Mesenchymal stem cell (in vitro differentiated cells and primary cell): ENCODE measurements at places on chromosomes 1 and 21.

DNA sequence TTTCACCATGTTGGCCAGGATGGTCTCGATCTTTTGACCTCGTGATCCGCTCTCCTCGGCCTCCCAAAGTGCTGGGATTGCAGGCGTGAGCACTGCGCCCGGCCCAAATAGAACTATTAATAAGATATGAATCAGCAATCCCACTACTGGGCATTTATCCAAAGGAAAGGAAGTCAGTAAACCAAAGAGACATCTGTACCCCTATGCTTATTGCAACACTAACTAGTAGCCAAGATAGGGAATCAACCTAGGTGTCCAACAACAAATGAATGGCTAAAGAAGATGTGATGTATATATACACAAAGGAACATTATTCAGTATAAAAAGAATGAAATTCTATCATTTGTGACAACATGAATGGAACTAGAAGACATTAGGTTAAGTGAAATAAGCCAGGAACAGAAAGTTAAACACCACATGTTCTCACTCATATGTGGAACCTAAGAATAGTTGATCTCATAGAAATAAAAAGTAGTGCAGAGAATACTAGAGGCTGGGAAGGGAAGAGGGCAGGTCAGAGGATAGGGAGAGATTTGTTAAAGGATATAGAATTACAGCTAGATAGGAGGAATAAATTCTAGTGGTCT is 48.8 kb downstream of the XPR1 start:
- H3K27ac ChIP-seq, result no peak overlapping the region
- DNase-seq, result peak; percentile 29
- H3K27me3 ChIP-seq, result no peaks in the 10 kb centered on the region
- H3K4me3 ChIP-seq, result no peak overlapping the region

DNA sequence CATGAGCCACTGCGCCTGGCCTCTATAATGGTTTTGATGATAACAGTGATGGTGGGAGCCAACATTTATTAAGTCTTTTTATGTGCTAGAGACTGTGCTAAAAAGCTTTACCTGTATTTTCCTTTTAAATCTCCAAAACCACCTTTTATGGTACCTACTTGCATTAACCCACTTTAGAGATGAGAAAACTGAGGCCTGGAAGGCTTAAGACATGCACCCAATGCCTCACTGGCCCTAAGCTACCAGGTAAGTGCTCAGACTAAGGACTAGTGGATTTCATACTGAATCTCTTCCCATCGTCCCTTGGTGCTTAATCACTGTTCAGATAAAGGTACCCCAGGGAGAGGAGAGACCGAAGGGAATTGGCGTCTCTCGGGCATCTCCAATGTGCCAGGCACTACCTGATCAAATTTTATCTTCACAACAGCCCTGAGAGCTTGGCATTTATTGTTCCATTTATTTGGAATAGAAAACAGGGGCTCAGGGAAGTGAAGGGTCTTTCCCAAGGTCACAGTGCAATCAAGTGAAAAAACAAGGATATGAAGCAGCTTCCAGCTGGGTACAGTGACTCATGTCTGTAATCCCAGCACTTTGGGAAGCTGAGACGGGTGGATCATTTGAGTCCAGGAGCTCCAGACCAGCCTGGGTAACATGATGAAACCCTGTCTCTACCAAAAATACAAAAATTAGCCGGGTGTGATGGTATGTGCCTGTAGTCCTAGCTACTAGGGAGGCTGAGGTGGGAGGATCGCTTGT is 84.2 kb downstream of the LACTBL1 start:
- H3K36me3 ChIP-seq, result no peaks in the 10 kb centered on the region
- peaks cover 21% of the 10 kb centered on the region for H3K4me1 ChIP-seq
- H3K27me3 ChIP-seq, result peaks cover 26% of the 10 kb centered on the region

- peaks cover 1% of the 10 kb centered on the region for H3K4me1 ChIP-seq
- no peak overlapping the region for H3K27ac ChIP-seq
- DNase-seq, result no peak
- H3K27me3 ChIP-seq, result no peaks in the 10 kb centered on the region
- H3K36me3 ChIP-seq, result peaks cover 3% of the 10 kb centered on the region
These were observed 15.9 kb downstream of the ATF6 start for GRCh38 chr1:161781995-161782394.

DNA sequence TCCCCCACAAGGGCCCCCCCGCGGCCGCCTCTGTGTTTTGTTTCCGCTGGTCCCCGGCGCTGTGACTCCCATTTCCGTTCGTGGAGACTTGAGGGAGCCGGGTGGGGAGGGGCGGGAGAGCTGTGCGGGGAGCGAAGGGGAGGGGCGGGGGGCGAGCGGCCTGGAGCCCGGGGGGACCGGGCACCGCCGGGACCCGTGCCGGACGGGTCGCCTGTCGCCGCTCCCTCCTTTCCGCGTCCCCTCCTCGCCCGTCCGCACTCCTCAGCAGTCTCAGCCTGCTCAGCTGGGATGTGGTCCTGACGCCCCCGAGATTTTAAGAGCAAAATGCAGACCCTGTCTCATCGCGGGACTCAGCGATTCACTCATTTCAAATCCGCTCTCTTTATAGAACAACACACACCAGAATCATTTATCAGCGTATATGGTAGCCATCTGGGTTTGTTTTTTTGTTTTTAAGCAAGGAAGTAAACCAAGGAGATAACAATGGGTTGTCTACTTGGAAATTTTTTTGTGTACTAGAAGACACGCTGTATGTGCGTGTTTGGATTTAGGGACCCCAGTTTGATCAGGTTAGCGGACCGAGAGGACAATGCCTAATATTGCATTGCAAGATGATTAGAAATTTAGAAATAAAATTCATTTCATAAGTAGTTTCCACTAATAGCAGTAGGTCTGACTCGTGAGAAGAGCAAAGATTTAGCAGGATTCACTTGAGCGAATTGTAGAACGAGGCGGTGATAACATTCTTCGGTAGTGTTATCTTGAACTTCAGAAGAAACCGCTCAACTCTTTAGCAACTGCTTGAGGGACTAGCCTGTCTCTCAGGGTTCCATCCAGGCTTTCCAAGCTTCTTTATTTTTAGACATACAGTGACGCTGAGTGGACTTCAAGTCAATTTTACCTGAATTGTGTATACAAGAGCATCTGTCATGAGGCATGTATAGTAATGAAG is 1.1 kb downstream of the GABPA start:
- H3K4me3 ChIP-seq, result peak overlapping the region; percentile 97
- H3K36me3 ChIP-seq, result no peaks in the 10 kb centered on the region
- DNase-seq, result peak; percentile 89
- H3K27me3 ChIP-seq, result no peaks in the 10 kb centered on the region
- peak overlapping the region; percentile 95 for H3K27ac ChIP-seq

- H3K27me3 ChIP-seq, result no peaks in the 10 kb centered on the region
- peaks cover 1% of the 10 kb centered on the region for H3K4me1 ChIP-seq
- no peak overlapping the region for H3K4me3 ChIP-seq
These were observed 3.9 kb upstream of the STIL start for GRCh38 chr1:47317841-47318240.

DNA sequence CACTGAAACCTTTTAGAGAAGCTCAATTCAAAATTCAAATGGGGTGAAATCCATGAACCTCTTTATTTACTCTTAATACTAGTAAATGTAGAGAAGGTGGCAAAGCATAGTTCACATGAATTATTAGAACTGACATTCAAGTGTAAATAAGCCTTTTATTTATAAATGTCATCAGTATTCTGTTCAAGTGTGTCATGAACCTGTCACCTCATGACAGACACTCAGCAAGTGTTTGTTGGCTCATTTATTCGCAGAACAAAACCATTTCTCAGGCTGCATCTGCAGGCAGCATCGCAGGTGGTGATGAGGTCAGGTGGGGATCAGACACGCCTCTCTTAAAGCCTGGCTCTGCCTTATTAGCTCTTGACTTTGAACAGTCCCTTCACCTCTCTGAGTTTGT is 116.6 kb downstream of the SETD4 start:
- H3K27me3 ChIP-seq, result no peaks in the 10 kb centered on the region
- DNase-seq, result no peak
- no peaks in the 10 kb centered on the region for H3K36me3 ChIP-seq
- no peak overlapping the region for H3K4me3 ChIP-seq
- H3K27ac ChIP-seq, result no peak overlapping the region

DNA sequence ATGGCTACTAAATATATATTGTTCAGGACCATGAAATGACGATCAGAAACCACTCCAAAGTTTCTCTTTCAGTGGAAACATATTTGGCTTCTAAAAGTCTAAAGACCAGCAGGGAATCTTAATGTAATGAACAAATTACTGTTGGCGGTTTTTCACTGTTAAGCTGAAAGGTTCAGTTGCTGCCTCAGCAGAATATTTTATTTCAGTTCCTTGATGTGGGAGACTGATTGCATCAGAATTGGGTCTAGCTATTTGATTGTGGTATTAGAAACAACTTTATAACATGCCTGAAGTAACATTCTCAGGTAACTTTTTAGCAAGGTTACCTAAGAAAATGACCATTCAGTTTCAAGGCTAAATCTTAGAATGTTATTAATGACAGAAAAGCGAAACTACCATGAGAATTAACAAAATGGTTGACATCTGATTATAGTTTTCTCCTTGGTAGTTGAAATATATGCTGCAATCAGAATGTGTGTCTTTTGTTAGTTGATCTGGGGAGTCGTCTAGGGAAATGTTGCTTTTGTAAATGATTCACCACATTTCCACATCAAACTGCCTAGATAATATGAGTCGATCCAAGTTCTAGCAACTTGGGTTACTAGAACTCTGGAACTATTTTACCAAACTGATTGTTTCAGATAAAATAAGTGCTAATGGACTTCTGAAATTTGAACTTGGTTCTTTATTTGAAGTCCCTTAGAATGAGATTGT is 200.4 kb downstream of the HMCN1 start:
- no peaks in the 10 kb centered on the region for H3K27me3 ChIP-seq
- peak overlapping the region; percentile 23 for H3K27ac ChIP-seq
- H3K4me1 ChIP-seq, result no peaks in the 10 kb centered on the region
- no peaks in the 10 kb centered on the region for H3K36me3 ChIP-seq
- DNase-seq, result no peak
- H3K4me3 ChIP-seq, result peak overlapping the region; percentile 62
